Stimulated activated CD4-positive, alpha-beta T cell treated with anti-CD3 and anti-CD28 coated beads, Interleukin-15, amount 100 ng/mL, for 1 hour (primary cell): ENCODE measurements at places on chromosomes 4 and X.

DNA sequence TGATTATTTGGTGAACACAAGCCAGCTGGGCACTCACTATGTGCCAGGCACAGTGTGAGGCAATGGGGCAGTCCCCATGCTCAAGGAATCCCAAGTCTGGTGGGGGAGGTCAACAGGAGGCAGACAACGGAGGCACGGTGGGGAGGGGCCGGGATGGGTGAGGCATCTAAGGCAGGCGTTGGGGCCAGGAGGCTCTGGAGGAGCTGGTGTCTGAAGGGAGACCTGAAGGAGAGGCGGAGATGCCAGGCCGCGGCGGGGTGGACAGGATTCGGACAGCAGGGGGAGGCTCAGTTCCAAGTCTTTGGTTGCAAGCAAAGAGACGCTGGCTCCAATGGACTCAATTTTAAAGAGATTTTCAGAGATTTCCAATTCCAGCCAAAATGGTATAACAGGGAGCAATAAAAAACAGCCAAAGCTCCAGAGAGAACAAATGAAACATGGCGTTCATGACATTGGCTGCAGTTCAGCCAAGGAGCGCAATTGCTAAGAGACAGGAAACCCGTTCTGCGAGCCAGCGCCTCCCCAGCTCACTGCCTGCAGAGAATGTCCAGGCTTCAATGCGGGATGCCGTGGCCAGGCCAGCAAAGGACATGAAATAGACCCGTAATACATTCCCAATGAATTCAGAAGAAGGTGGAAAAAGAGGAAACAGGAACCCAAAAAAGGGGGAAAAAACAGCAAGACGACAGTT is 105.2 kb upstream of the LRPAP1 start:
- DNase-seq, result no peak

DNA sequence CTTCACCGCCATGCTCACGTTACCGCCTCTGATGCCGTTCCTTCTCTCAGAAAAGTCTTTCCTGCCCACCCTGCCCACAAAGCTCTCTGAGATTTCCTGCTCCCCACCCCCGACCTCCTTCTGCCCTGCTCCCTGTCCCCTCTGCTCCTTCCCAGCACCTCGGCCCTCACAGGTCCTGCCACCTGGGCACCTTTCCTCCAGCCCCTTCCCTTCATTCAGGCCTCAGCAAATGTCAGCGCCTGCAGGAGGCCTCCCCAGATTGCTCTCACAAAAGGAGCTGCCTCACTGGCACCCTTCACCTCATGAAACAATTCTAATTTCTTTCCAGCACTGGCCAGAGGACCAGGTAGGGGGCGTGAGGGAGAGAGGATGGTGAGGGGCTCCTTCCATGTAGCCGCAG is 33.6 kb upstream of the MXD4 start:
- no peak for DNase-seq

- no peak for DNase-seq
These were observed 225.7 kb upstream of the PSAPL1 start for GRCh38 chr4:7660176-7661039.

- no peak for DNase-seq
These were observed 10.2 kb downstream of the ASIC5 start for GRCh38 chr4:155855897-155856296.

DNA sequence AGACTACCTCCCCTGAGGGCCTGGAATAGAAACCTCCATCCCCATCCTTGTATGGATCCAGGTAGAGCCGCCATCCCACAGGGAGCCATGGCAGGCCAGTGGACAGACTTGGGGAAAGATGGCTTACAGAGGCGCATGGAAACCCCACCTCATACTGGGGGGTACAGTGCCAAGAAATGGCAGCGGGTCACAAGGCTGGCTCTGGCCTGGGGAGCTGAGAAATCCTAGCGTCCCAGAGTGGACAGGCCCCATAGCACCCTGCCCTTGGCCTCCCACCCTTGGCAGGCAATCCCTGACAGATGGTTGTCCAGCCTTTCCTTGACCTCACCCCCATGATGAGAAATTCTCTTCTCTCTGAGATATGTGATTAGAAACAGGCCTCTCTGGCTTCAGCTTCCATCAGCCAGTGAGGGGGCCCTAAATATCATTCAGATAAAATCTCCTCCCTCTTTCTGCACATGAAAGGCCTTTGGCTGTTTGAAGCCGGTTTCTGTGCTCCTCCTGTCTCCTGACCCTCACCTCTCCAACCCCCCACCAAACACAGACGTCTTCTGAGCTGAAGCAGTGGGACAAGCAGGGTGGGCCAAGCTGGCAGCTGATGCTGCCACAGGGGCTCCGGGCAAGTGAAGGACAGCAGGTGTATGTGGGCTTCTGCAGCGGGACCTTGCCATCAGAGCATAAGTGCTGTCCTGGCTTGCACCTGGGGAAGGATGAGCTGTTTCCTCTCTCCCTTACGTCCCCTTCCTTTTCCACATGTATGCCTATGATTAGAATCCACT is 204.4 kb upstream of the MAMLD1 start:
- DNase-seq, result no peak

- no peak for DNase-seq
These were observed 9.5 kb downstream of the CSTF2 start for GRCh38 chrX:100829730-100830129.

- no peak for DNase-seq
These were observed 23.0 kb upstream of the UBA6 start for GRCh38 chr4:67723949-67724348.

DNA sequence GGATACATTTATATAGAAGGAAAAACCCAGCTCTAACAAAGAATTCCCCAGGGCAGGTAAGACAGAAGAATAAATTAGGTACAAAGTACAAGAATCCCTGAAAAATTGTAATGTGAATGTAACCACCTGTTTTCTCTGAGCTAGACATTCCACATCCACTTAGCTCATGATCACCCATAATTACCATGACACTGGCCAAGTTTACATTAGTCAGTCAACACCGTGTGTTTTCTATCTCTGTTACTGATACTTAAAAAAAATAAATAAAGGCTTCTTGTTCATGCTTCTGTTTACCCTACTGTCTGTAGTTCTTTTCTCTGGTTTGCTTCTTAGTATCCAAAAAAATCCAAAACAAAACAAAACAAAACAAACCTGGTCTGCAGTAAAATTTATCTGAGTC is 66.0 kb downstream of the CBLL2 start:
- no peak for DNase-seq
